CD8-positive, alpha-beta memory T cell (primary cell): ENCODE measurements at places on chromosomes 5 and 9. TPM values are rescaled to one million over a fixed set of nuclear protein-coding genes. Genes with fewer than 3 reads are reported as not detected.

- DNase-seq = no peak
- H3K4me1 ChIP-seq = no peaks in the 10 kb centered on the region
- H3K36me3 ChIP-seq = no peaks in the 10 kb centered on the region
- H3K27ac ChIP-seq = no peak overlapping the region
- H3K4me3 ChIP-seq = no peak overlapping the region
Measured at GRCh38 chr5:73354406-73354805, 94.2 kb downstream of the FOXD1 start.

- H3K4me3 ChIP-seq = no peak overlapping the region
- H3K36me3 ChIP-seq = no peaks in the 10 kb centered on the region
- H3K27ac ChIP-seq = no peak overlapping the region
- peaks cover 8% of the 10 kb centered on the region for H3K4me1 ChIP-seq
- H3K27me3 ChIP-seq = no peaks in the 10 kb centered on the region
Measured at GRCh38 chr9:34526026-34526425, 3.2 kb upstream of the ENHO start.

Gene LEAP2
- total RNA-seq = 2.7 TPM

DNA sequence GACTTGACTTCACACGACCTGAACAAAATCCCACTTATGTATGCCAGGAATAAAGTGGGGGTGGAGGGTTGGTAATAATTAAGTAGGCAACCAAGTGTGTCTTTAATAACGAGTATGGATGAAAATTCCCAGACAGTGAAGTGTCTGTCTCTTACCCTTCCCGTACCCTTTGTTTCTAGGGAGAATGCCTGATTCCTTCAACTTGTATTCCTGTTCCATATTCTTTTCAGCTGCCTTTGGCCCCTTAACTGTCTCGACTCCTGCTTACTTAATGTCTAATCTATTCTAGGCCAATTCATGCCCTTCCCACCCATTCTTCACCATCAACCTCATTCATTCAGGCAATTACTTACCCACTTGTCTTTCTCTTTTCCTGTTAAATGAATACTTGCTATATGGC is 380.5 kb downstream of the RAB3C start:
- no peaks in the 10 kb centered on the region for H3K27me3 ChIP-seq
- H3K4me3 ChIP-seq = no peak overlapping the region
- no peaks in the 10 kb centered on the region for H3K4me1 ChIP-seq
- DNase-seq = no peak
- H3K27ac ChIP-seq = no peak overlapping the region

Gene FCN2
- total RNA-seq = not detected

DNA sequence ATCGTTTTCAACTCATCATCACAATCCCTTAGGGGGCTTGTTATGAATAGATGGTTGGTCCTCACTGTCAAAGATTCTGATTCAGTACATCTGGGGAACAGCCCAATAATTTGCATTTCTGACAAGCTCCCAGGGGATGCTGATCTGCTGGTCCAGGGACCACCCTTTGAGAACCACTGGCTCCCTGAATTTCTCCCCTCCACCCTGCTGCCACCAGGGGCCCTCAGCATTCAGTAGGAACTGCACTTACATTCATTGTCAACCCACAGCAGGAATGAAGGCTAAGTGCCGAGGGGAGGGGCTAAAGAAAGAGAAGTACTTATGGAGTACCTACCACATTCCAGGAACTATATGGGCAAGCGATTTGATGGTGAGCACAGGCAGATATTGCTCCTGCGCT is 85.9 kb downstream of the BOD1 start:
- H3K4me3 ChIP-seq = no peak overlapping the region
- no peaks in the 10 kb centered on the region for H3K4me1 ChIP-seq
- H3K27ac ChIP-seq = no peak overlapping the region
- DNase-seq = no peak
- no peaks in the 10 kb centered on the region for H3K36me3 ChIP-seq

DNA sequence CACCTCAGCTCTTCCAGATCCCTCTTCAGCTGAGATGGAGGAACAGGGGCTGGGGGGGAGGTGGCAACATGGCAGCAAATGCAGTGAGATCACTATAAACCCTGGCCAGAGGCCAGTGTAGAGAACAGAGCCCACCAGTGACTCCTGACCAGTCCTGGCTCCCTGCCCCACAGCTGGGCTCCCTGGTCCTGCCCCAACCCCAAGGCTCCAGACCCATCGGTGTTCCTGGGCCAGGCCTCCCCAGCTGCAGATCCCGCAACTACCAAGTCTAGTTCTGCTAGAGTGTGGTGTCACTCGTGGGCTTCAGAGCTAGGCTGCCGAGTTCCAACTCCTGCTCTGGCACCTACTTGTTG is 16.8 kb downstream of the AKNA start:
- peaks cover 49% of the 10 kb centered on the region for H3K36me3 ChIP-seq
- H3K27ac ChIP-seq = peak overlapping the region; percentile 81
- no peaks in the 10 kb centered on the region for H3K27me3 ChIP-seq
- H3K4me1 ChIP-seq = peaks cover 96% of the 10 kb centered on the region

GRCh38 chr9:101508211-101508610 is 25.4 kb upstream of the RNF20 start:
- no peak for DNase-seq
- H3K27me3 ChIP-seq = no peaks in the 10 kb centered on the region
- no peaks in the 10 kb centered on the region for H3K4me1 ChIP-seq
- H3K36me3 ChIP-seq = no peaks in the 10 kb centered on the region
- no peak overlapping the region for H3K27ac ChIP-seq
- H3K4me3 ChIP-seq = no peak overlapping the region

DNA sequence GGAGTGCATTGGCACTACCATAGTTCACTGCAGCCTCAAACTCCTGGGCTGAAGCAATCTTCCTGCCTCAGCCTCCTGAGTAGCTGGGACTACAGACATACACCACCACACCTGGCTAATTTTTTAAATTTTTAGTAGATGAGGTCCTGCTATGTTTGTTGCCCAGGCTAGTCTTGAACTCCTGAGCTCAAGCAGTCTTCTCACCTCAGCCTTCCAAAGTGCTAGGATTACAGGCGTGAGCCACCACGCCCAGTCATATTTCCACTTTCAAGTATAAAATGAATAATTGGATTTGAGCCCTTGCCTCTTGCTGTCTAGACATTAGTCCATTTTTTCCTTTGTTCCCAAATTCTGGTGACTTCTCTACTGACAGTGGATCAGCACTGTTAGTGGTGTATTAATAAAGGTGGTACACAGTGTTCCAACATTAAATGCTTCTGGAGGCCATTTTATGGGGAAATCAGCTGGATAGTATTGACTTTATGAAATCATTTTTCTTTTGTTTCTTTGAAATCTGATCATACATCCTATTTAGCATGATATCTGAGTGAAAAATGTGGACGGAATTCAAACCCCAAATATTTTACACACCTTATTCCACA is 15.9 kb downstream of the ATP6V0E1 start:
- H3K4me3 ChIP-seq = no peak overlapping the region
- H3K4me1 ChIP-seq = peaks cover 35% of the 10 kb centered on the region
- peaks cover 12% of the 10 kb centered on the region for H3K36me3 ChIP-seq
- H3K27me3 ChIP-seq = no peaks in the 10 kb centered on the region
- no peak for DNase-seq
- H3K27ac ChIP-seq = no peak overlapping the region

GRCh38 chr5:40652441-40653220 is 27.1 kb upstream of the PTGER4 start:
- no peaks in the 10 kb centered on the region for H3K36me3 ChIP-seq
- DNase-seq = no peak
- no peaks in the 10 kb centered on the region for H3K27me3 ChIP-seq
- no peak overlapping the region for H3K27ac ChIP-seq
- peak overlapping the region; percentile 13 for H3K4me3 ChIP-seq
- H3K4me1 ChIP-seq = peaks cover 62% of the 10 kb centered on the region

DNA sequence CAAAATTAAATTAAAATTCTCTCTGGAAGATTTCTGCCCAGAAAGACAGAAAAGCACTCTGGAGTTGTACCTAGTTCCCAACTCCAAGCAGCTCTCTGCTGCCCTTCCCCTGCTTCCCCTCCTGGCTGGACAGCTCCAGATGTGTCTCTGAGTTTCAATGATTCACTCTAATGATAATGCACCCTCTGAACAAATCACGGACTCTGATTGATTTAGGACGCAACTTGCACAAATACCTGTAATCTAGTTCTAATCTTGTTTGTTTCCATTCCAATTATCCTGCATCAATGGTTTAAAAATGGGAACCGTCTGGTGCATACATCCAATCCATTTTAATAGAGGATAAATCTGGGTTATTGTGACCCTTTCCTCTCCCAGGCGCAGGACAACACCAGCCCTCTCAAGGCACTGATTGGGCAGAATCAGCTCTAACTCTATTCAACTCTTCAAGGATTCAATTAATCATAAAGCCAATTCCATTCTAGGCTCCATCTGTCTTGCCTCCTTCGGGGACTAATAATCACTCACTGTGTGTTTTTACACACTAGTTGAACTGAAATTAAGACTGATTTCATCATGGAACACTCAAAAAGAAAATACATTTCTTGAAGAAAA is 111.2 kb upstream of the LRRTM2 start:
- H3K4me3 ChIP-seq = no peak overlapping the region
- no peaks in the 10 kb centered on the region for H3K27me3 ChIP-seq
- no peak for DNase-seq
- H3K4me1 ChIP-seq = peaks cover 9% of the 10 kb centered on the region
- no peak overlapping the region for H3K27ac ChIP-seq

Gene STOML2
- total RNA-seq = 258 TPM

GRCh38 chr5:56451742-56452141 is 218.6 kb upstream of the ANKRD55 start:
- no peaks in the 10 kb centered on the region for H3K27me3 ChIP-seq
- no peak overlapping the region for H3K27ac ChIP-seq
- H3K36me3 ChIP-seq = no peaks in the 10 kb centered on the region
- no peaks in the 10 kb centered on the region for H3K4me1 ChIP-seq
- DNase-seq = no peak

Gene CER1
- not detected for total RNA-seq

DNA sequence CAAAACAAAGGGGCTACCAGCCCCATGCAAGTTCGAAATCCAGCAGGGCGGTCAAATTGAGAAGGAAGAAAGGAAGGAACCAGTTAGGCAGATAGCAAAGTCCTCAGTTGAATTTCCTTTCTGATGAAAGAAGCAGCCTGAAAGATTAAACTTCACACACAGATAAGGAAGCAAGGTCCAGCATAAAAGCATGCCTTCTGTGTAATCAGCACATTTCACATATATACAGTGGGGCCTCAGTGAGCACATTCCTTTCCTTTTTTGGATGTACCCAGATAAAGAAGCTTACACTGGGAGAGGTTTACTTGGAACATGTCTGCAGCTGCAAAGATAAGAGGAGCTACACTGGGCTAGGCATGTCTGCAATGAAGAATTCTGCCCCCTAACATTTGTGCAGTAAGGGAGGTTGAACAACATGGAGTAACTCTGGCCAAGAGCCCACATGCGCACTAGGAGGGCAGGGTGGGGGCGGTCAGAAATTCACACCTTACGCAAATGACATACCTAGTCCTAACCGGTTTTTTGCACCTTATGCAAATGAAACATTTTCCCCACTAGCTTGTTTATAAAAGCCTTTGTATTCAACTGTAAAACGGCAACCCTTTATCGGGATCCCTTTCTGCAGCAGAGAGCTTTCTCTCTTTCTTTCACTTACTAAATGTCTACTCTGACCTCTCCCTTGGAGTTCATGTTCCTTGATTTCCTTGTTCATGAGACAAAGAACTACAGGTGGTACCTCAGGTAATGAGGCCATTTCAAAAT is 149.7 kb upstream of the FBXL17 start:
- H3K4me3 ChIP-seq = no peak overlapping the region
- no peaks in the 10 kb centered on the region for H3K4me1 ChIP-seq
- H3K27me3 ChIP-seq = no peaks in the 10 kb centered on the region
- DNase-seq = no peak
- H3K36me3 ChIP-seq = no peaks in the 10 kb centered on the region
- no peak overlapping the region for H3K27ac ChIP-seq

DNA sequence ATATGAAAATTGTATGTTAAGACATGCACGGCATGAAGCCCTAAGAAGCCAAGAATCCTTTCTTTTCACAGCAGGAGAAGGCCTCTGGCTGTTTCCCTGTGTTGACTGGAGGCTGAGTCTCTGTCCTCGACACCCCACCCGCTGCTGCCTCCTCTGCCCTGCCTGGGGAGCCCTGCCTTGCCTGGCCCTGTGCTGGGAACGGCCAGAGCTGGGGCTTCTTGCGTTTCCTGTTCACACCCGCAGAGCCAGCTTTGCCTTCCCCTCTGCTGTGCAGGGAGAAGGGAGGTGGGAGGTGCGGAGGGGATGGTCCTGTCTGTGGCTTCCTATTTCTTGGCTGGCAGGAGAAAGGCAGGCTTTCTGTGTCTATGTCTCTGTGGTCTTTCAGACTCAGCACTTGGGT is 6.9 kb upstream of the GMCL2 start:
- no peaks in the 10 kb centered on the region for H3K27me3 ChIP-seq
- H3K4me1 ChIP-seq = peaks cover 18% of the 10 kb centered on the region
- no peak overlapping the region for H3K27ac ChIP-seq
- H3K36me3 ChIP-seq = no peaks in the 10 kb centered on the region

Gene NRG2
- total RNA-seq = 0.24 TPM

DNA sequence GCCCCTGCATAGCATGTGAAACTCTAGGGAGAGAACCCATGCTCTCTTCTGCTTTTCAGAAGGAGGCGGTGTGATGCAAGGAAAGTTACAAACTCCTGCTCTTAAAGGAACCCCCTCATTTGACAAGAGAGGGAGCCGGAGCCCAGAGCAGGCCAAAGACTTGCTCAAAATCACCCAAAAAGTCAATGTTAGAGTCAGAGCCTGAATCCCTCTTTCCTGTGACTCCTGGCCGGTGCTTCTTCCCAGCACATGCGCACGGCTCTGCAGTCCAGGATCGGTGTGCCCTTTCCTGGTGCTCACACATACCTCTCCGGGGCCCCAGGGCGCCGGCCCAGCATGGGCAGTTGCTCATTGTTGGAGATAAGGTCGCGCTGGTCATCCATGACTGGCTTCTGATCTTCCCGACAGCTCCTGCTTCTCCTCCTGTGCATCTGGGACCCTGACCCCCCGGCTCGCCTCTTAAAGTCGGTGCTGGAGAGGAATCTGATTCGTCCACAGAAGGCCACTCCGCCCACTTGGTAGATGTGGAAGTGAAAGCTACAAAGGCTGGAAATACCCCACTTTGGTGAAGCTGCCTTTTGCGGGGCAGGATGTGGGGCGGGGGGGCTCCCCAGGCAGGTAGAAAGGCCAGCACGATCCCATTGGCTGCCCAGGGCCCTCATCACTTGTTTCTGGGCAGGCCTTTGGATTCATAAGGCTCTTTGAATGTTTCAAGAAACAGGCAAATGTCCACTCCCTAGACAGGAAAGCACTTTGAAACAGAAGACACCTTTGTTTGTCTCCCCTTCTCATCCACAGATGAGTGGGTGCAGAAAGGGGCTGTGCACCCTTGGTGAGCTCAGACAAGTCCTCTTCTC is at the start of gene CD74:
Gene CD74 (minus strand): TSS at position 592 of the 857 bp plus-strand sequence. CDS start 161 bp downstream, at position 431.
- peak within 1 kb of the TSS; percentile 96 for H3K4me3 ChIP-seq
- H3K4me1 ChIP-seq = peaks cover 46% of the 10 kb centered on the region
- no peaks in the 10 kb centered on the region for H3K27me3 ChIP-seq
- H3K27ac ChIP-seq = peak within 1 kb of the TSS; percentile 96
- peaks cover 5% of the 10 kb centered on the region for H3K36me3 ChIP-seq
- DNase-seq = peak; percentile 94

GRCh38 chr5:8751971-8752370 is 793.9 kb downstream of the SEMA5A start:
- H3K36me3 ChIP-seq = no peaks in the 10 kb centered on the region
- no peaks in the 10 kb centered on the region for H3K27me3 ChIP-seq

Gene PCDHB5
- total RNA-seq = not detected
